ENCODE measurements at places on chromosomes 16 and 17.

GRCh38 chr17:2071455-2072281 lies 16.8 kb downstream of the HIC1 start:
- no peak for DNase-seq

DNA sequence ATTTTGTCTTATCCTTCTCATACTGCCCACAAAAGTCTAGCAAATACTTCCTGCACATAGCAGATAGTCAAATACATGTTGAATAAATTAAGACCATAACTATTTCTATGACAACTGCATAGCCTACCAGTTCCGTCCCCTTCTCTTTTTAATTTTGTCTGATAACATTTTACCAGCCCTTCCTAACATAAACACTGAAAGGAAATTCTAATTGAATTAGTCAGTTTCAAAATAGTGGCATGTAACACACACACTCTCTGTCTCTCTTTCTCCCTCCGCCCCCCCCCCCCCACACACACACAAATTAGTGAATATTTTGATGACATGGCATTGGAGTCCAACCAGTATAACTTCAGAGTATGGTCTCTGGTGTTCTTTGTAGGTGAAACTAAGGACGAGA lies 41.8 kb downstream of the TNRC6C start:
- DNase-seq, result peak; percentile 44

DNA sequence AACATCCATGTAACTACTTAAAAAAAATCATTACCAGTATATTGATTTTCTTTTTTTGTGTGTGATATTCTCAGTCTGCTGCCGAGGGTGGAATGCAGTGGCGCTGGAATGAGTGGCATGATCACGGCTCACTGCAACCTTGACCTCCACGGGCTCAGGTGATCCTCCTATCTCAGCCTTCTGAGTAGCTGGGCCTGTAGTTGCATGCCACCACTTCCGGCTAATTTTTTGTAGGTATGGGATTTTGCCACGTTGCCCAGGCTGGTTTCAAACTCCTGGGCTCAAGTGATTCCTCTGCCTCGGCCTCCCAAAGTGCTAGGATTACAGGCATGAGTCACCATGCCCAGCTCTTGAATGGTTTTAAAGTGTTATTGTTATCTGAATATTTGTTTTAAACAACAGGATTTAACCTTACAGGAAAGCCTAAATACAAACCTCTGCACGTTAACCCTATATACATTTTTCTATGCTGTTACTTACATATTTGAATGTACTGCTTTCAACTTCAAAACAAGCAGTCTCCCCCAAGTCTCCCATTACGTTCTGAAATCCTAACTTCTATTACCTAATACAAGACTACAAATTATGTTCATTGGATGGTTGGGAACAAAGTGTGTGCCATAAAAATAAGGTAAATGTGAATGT lies 61.7 kb downstream of the KPNA2 start:
- no peak for DNase-seq

- no peak for DNase-seq
These were observed 2.0 kb downstream of the TRIM47 start for GRCh38 chr17:75876190-75876937.

GRCh38 chr16:68397710-68398201 lies 50.6 kb downstream of the SMPD3 start:
- no peak for DNase-seq

- no peak for DNase-seq
These were observed 148.7 kb downstream of the KCNJ2 start for GRCh38 chr17:70318051-70318450.

DNA sequence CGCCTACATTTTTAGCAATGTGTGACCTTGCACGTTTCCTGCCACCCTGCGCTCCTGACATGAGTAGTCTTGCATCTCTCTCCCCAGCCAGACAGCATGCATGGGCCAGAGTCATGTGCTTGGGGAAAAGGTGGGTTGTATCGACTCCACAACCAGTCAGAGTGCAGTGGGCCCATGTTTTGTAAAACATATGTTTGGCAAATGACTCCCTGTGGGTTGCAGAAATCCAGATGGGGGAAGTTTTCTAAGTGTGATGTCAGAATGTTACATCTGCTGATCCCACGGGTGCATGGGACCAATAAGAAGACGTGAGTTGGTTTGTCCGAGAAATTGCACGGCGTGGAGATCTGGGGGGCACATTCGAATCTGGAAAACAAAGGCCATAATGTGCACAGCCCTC lies 147.1 kb downstream of the FOXL1 start:
- no peak for DNase-seq

GRCh38 chr16:88003736-88004135 lies 52.5 kb downstream of the BANP start:
- DNase-seq, result no peak

GRCh38 chr17:57864273-57864672 lies 14.4 kb upstream of the MRPS23 start:
- no peak for DNase-seq

GRCh38 chr17:47895347-47895855 lies 635 bp upstream of the SP2 start:
- peak; percentile 23 for DNase-seq

DNA sequence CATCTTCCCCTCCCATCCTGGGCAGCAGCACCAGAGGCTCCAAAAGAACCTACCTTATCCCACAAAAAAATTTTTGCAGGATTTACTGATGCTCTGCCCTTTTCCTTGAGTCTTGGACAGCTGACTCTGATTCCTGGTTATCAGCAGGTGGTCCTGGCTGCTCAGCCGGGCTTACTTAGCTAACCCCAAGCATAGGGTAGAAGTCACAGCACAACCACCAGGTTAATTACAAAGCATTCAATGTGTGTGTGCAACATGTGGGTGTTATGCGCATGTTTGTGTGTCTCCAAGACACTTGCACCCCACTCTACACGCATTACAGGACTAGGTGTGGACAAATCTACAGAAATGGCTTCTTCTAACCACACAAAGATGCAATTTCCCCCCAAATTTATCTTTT lies 36.3 kb downstream of the PECAM1 start:
- no peak for DNase-seq

DNA sequence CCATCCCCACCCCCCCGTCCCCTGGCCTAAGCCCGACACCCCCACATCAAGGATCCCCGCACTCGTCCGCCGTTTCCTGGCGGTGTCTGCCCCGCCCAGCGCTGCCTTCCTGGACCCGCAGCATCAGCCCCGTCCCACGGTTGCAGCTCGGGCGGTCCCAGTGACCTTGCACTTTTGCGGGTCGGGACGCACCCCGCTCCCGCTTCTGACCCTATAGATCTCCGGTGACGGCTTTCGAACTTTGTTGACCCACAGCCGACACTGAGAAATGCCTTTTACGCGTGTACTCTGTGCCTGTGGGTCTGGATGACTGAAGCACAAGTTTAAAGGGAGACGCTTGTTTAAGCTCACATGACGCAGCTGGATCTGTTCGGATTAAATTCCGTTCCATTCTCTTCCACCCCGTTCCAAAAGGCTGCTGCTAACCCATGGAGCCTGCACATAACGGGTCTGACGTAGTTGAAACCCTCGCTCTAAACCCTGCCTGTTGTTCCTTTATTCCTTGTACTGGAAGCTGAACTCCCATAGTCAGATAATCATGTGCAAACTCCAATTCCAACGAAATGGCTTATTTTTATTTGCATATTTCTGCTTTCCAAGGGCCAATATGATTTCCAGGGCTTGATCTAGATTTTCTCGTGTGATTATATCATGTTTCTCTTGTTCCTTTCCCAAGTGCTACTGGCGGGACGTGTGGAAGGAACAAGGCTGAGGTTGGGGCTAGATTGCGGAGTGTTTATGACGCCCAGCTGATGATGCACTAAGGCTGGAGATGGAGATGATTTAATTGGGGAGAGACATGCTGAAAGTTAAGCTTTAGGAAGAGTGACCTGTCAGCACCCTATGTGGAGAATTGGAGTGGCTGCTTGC lies 834 bp downstream of the FLYWCH1 start:
- peak; percentile 21 for DNase-seq

GRCh38 chr17:43090022-43090421 lies 35.1 kb downstream of the BRCA1 start:
- no peak for DNase-seq

- no peak for DNase-seq
These were observed 105.2 kb downstream of the CMIP start for GRCh38 chr16:81549547-81550431.

- DNase-seq, result no peak
These were observed 10.4 kb downstream of the SMIM5 start for GRCh38 chr17:75643643-75644017.

- no peak for DNase-seq
These were observed 38.2 kb downstream of the CLEC16A start for GRCh38 chr16:10982465-10983150.

- DNase-seq, result no peak
These were observed 93.9 kb downstream of the MSI2 start for GRCh38 chr17:57350266-57350665.

GRCh38 chr16:52557236-52557635 lies 10.3 kb upstream of the TOX3 start:
- DNase-seq, result peak; percentile 67

DNA sequence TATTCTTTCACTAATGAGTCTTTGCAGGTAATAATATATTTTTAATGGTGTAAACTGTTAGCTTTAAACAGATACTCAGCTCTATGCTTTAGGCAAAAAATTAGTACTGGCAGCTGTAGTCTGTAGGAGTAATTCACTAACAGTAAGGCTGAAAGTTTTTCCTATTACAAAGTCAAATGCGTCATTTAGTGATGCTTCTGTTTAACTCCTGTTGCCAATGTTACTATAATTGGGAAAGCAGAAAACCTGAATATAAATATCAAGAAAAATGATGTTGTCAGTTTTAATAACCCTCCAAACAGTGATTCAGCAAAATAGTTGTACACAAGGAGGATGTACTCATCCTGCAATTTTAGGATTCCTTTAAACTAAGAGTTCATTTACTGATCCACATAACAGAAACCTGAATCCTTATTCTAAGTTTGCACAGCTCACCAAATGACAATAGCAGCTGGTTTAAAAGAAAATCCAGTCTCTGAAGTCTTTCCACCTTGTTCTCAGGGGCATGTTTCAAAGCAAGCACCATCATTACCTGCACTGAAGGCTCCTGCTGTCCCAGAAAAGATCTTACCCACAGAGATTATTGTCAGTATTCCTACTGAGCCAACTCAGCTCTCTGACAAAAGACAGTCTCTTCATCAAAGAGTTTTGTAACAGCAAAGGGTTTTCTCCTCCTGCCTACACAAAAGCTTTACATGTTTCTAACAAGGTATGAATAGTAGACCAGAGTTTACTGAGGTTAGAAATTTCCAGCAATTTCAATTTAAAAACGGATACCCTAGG lies 4.2 kb downstream of the CDR2 start:
- DNase-seq, result peak; percentile 46

DNA sequence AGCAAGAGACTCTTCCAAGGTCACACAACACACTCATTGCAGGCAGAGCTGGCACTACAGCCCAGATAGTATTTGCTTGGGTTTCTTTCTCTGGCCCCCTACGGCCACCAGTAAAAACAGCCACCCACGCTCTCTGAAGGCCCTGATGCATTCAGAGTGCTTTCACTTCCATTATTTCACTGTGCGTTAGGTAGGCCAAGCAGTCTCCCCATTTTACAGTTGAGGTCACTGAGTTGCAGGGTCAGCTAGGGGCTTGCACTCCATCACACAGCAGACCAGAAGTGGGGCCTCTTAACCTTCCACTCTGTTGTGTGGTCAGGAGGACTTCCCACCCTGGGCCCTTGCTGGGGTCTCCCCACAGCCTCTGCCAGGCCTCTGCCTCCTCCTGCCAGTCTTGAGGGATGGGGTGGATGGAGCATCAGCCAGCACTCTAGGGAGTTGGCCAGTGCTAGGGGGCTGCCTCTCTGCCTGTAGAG lies 2.5 kb downstream of the TBX21 start:
- DNase-seq, result no peak

DNA sequence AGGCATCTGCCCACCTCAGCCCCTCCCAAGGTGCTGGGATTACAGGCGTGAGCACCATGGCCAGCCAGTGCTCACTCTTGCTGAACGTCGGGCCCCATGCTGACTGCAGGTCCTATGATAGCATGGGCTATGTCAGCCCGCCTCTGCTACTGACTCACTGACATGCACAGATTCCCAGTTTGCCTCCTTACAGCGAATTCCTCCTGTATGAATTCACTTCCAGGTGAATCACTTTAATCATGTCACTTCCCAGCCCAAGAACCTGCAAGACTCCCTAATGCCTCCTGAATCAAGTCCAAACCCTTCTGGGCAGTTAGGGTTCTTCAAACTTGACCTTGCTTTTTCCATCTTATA lies 16.1 kb upstream of the UBTF start:
- peak; percentile 98 for DNase-seq

GRCh38 chr17:7835814-7836595 lies 2.0 kb downstream of the KDM6B start:
- DNase-seq, result peak; percentile 36

GRCh38 chr17:69539781-69540319 lies 125.4 kb downstream of the MAP2K6 start:
- DNase-seq, result peak; percentile 37

DNA sequence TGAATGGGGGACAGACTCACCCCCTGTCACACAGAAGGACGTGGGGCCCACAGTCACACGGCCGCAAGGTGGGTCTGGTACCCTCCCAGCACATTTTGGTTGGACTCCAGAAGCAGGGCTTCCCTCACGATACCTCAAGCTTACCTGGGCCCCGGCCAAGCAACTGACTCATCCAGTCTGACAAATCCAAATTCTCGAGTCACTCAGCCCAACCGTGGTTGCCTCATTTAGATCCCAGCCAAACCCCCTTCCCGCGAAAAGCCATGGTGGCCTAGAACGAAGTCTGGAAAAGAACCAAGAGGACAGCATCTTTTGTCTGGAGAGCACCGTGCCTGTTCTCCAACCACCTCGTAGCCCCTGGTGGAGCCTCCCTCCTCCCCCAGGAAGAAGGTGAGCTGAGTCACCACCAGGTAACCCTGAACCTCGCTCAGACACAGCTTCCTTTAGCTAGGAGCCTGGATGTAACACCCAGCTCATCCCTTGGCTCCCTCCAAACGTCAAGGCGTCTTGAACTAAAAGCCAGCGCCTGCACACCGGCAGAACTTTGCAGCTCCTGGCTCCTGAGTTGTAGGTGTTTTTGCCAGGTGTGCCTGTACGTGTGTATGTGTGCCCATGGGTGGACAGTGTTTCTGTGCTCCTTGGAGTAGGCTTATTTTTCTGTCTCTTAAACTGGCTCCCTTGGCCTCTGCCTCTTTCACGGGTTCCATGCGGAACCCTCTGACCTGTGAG lies 78.9 kb downstream of the CMIP start:
- DNase-seq, result peak; percentile 29

DNA sequence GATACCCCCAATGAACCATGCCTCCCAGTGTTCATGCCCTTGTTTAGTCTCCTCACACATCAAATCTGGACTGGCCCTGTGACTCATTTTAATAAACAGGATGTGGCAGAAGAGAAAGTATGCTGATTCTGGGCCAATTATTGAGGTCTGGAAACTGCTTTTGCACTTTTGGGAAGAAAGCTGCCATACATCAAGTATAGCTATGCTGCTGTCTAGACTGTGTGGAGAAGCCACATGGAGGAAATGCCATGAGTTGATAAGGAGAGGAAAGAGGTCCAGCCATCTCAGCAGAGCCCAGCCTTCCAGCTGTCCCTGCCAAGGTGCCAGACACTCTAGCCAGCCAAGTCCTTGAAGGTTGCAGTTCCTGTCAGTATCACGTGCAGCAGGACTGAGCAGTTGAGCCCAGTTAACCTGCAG lies 16.7 kb downstream of the RPRML start:
- DNase-seq, result no peak

GRCh38 chr16:5917436-5918195 lies 820.0 kb upstream of the EEF2KMT start:
- no peak for DNase-seq
